ENCODE measurements at places on chromosomes 12 and 14.

DNA sequence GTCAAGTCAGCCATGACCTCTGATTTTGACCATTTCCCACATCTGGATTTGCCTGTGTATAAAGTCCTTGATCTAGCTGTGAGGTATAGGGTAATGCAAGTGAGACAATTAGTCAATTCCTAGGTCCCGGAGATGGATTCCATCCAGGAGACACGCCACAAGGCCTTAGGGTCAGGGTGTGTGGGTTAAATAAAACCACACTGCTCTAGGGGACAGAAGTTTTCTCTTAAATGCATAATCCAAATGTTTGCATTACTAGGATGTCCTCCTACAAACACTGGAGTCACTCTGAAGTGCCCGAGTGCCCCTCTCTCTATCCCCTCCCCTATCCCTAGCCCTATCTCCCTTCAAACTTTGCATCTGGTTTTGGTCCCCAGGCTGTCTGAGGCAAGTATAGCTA, 26.8 kb downstream of the LRIG3 start:
- no peak for DNase-seq

DNA sequence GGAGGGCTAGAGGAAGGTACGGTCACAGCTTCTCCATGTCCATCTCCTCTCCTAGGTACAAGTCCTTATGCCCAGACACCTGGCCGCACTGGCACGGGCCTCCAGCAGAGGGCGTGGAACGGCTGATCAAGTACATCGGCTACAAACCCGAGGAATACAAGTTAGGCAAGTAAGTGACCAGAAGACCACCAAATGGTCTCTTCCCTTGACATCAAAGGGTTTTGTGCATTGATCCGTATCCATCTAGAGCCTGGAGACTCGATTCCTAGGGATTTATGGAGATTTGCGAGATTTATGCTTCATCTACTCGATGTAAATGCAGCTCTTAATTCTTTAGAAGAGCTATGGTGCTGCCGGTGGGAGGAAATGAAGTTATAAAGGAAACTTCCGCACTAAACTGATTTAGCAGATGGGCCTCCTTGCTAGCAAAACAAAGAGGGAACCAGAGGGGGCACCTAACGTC, 44.2 kb downstream of the KCTD10 start:
- peak; percentile 36 for DNase-seq

DNA sequence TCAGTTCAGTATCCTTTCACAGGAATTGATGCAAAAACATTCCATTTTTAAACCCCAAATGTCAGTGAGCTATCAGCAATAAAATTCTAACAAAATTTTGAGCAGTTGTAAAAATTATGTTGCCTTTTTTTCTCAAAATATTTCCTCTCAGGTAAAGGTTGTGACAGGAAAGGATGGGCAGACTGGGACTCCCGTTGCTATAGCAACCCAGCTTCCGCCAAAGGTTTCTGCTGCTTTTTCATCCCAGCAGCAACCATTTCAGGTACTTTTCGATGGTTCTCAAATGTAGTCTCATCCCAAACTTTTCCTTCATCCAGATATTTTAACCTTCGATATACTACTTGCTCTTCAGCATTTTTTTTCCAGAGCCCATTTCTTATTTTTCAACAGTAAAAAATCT, 13.6 kb downstream of the EP400 start:
- DNase-seq: no peak

DNA sequence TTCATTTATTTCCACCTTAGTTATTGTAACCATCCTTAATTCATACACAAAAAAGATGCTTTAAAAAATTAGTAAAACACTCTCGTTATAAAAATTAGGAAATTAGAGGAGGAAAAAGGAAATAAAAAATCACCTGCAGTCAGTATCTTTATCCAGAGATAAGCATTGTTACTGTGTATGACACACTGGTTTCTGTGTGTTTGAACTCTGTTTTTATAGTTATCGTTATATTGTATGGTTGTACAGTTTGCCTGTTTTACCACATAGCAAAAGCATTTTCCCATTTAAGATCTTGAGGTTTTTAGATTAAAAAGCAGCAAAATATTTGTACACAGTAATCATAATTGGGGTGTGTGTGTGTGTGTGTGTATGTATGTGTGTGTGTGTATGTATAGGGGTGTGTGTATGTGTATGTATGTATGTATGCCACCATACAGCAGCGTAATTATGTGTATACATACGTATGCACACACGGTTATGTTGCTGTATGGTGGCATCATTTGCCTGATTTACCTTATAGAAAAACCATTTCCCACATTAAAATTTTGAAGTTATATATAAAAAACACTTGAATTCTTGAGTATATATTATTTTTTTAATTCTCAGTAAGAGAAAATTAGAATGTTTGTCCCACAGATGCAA, 19.8 kb downstream of the WNK1 start:
- DNase-seq: no peak

DNA sequence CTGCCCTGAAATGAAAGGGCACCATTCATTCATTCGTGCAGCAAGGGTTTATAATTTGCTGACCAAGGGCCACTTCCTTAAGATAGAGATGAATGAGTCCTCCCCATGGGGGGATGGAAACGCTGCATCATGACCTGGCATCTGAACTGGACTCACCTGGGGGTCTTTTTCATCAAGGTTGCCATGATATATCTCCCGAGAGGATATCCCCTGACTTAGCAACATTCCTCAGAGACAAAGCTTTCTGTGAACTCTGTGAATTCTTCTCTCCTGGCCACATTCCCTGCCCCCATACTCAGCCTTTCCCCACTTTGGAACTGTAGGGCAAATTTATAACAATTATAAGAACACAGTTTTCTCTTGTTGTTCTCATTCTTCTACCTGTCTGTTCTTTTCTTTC, 30.8 kb downstream of the SRRM4 start:
- DNase-seq: no peak

DNA sequence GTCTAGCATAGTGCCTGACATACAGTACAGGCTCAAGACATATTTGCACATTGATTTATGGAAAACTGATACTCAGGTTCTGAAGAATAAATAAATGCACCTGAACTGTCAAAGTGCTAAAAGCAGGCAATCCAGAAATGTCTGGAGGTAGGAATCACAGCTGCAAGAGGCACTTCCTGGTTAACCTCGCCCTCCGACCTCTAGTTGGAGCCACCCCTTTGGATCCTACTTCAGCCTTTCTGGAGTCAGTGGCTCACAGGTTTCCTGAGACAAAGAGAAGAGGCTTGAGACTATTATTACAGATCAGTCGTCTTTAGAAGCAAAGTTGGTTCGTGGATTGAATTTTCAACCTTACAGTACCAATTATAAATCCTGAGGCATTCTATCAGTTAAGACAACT, 13.0 kb downstream of the TCP11L2 start:
- DNase-seq: no peak

DNA sequence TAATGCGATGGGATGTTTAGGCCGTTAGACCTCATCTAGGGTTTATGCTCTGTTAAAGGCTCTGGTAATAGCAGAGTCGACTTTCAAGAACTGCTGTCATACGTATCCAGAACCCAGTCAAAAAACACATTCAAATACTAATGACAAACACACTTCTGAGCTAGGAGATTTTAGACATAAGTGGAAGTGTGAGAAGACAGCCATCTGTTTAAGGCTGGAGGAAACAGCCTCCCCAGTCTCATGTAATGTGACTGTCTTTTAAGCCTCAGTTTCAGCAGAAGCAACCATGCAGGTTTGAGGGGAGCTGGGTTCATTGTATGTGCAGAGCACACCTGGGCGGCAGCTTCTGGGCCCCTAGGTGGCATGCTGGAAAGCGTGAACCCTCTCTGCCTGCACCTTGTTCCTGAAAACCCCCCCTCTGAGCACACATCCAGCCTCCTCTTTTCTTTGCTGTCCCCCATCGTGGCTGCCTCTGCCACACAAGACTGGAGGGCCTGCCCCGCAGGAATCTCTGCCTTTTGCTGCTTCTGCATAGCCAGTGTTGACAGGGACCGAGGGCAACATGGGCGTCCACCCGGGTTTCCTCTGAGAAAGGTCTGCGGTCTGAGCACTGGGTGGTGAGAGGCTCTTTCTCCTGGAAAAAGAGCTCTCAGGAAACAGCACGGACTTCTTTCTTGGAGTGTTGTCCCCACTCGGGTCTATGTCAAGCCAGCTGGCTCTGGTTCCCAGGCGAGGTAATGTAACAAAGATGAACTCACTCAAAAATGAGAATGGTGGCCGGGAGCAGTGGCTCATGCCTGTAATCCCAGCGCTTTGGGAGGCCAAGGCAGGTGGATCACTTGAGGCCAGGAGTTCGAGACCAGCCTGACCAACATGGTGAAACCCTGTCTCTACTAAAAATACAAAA, 11.6 kb downstream of the WNT5B start:
- DNase-seq: no peak

GRCh38 chr14:42163136-42163535, 556.5 kb downstream of the LRFN5 start:
- DNase-seq: no peak

DNA sequence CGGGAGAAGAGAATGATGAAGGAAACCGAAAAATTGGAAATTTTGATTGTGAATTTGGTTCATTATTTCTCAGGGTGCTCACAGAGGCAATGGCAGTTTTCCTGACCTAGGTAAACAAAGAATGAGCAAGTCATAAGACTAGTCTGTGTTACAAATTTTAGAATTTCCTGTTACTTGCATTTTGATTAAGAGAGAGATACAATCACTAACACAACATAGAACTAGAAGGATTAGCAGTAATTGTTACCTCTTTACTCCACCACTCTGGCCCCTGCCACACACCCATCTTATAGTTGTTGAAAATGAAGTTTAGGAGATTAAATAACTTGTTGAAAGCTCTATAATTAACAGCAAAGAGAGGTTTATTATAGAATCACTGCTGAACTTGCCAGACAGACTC, 62.0 kb downstream of the CATSPERB start:
- DNase-seq: no peak

DNA sequence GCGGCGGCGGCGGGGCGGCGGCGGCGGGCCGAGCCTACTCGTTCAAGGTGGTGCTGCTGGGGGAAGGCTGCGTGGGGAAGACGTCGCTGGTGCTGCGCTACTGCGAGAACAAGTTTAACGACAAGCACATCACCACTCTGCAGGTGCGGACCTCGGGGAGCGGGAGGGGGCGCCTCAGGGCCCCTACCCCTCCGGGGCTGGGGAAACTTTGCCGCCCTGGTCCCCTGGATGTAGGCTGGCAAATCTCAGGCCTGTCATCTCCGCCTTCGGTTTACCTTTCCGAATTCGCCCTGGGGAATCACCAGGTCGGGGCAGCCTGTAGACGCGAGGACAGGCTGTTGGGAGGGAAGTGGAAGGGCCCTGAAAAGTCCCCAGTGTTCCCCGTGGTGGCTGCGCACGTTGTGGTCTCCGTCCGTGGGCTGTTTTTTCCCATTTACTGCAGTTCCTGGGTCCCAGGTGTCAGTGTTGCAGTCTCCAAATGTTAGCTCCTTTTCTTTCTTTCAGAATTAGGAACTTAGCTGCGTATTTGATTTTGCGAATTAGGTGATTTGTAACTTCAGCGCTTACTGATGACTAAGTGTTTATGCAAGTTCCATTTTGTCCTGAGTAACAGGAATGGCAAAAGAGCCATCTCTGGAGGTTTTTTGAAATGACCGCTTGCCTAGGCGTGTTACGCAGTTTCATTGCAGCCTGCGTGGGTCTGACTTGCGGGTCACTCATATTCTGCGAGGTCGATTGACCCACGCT, 656 bp downstream of the RAB21 start:
- DNase-seq: peak; percentile 22

DNA sequence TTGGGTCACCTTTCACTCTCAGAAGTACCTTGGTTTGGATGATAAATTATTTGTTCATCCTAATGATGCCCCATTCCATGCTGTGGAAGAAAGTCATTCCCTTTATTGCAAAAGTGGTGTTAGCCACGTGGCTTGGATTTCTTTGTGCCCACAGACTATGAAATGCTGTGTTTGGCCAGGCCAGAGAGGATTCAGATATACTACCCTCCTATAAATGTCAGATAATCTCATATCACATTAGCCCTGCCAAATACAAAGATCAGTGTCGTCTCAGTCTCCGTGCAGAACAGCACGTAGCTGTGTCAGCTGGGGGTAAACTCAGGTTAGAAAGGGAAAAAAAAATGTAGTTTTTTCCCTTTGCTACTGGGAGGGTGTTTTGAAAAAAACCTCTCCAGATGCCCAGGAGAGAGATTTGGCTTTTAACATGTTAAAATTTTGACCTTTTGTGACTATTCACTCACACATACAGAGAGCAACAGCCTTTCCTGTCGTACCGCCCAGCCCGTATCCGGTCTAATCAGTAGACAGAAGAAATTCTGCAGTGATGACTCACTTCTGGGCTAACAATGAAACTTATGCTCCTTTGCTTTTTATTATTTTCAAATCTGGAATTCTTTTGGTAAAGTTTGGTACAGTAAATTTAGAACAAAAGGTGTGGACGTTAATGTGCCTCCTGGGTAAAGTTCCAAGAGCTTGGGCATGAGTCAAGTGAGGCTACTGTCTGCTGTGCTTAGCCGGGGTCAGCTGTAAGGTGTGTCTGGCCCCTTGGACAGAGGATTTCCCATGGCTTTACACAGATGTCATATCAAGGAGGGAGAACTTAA, 8.5 kb upstream of the PTPRB start:
- no peak for DNase-seq

- no peak for DNase-seq
Measured at GRCh38 chr14:71183876-71184689, 276.8 kb downstream of the PCNX1 start.

DNA sequence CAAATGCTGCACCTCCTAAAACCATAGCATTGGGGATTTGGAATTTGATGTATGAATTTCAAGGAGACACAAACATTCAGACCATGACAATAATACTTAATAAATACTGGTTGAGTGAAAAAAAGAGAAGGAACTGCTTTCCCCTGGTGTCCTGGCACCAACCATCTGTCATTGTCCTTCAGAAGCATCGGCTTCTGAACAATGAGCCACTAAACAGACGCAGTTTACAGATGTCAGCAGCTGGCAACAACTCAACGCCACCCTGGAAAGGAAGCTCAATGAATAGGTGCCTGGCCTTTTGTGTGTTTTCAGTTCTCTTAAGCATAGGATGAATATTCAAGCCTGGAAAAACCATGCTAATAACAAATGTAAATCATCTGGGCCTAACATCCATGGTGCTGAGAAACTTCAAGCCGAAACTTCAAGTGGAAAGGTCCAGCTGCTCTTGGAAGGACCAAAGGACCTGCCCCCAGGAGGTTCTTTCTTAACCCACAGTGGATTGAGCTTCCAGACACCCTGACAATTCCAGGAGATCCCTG, 101.3 kb downstream of the WIF1 start:
- DNase-seq: no peak

All from stimulated activated CD4-positive, alpha-beta T cell treated with anti-CD3 and anti-CD28 coated beads, Interleukin-1b, Interleukin-23, amount 100 ng/mL, for 1 hour (primary cell).